ENCODE measurements at places on chromosomes 6 and 20. TPM values are rescaled to one million over a fixed set of nuclear protein-coding genes. Genes with fewer than 3 reads are reported as not detected.

Gene ATXN1
- total RNA-seq, result 67.2 TPM

DNA sequence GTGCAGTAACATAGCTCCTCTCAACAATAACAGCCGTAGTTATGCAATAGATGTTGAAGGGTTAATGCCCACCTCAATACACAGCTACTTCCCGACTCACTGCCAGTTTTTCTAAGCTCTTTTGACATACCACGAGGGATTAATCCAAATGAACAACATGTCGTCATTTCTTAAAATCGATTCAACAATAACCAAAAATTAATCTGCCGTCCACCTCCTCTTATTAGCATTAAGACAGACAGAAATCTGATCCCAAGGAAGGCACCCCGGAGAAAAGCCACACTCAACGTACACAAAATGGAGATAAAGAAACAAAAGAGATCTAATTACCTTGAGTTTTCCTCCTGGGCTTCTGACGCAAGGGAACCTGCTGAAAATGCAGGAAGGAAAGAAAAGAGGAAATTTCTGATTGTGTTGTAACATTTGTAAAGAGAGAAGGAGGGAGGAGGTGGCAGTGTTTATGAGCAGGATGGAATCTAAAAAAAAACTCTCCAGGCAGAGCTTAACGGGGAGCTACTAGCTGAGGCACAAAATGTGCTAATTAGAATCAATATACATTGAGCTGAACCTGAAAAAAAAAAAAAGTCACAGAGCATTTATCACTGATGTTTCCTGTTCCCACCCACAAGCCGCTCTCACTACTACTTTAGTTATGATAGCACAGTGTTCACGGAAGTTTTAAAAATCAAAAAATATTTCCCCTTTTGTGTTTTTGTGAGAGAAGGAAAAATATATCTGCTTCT, 109.3 kb downstream of the IPCEF1 start:
- peak overlapping the region; percentile 95 for H3K4me3 ChIP-seq
- DNase-seq, result no peak
- H3K27me3 ChIP-seq, result no peaks in the 10 kb centered on the region
- peaks cover 11% of the 10 kb centered on the region for H3K36me3 ChIP-seq
- peaks cover 75% of the 10 kb centered on the region for H3K4me1 ChIP-seq

- peaks cover 11% of the 10 kb centered on the region for H3K27me3 ChIP-seq
- H3K27ac ChIP-seq, result no peak overlapping the region
- no peaks in the 10 kb centered on the region for H3K36me3 ChIP-seq
- H3K4me1 ChIP-seq, result no peaks in the 10 kb centered on the region
- no peak overlapping the region for H3K4me3 ChIP-seq
Observed at GRCh38 chr6:44569131-44569530, 181.6 kb downstream of the CDC5L start.

GRCh38 chr6:156698239-156699016, 78.8 kb upstream of the ARID1B start:
- no peak overlapping the region for H3K4me3 ChIP-seq
- H3K27me3 ChIP-seq, result peaks cover 12% of the 10 kb centered on the region
- no peaks in the 10 kb centered on the region for H3K36me3 ChIP-seq
- H3K4me1 ChIP-seq, result peaks cover 5% of the 10 kb centered on the region
